Mucosa of descending colon (tissue), 3 donors: ENCODE measurements at places on chromosomes 4 and X. TPM values are rescaled to one million over a fixed set of nuclear protein-coding genes. Genes with fewer than 3 reads are reported as not detected.

The ATG4A gene
- total RNA-seq: 17.1 TPM

The SORBS2 gene
- 416 TPM for total RNA-seq

The NR0B1 gene
- total RNA-seq: not detected

The UCP1 gene
- not detected for total RNA-seq

The SMIM43 gene
- 1.0 TPM for total RNA-seq

The FAM149A gene
- total RNA-seq: 18.4 TPM

The CORIN gene
- total RNA-seq: 0.47 TPM

The KIAA1210 gene
- total RNA-seq: not detected

The HTN3 gene
- total RNA-seq: not detected

The DDX53 gene
- total RNA-seq: not detected

The ARHGAP6 gene
- total RNA-seq: 41.5 TPM

The ZMAT1 gene
- total RNA-seq: 5.0 TPM

The DUSP9 gene
- total RNA-seq: not detected

The MID1 gene
- 41.4 TPM for total RNA-seq

The ZNF732 gene
- total RNA-seq: not detected

The DDIT4L gene
- 5.8 TPM for total RNA-seq

The KCNE5 gene
- not detected for total RNA-seq

The BRS3 gene
- not detected for total RNA-seq

The MBTPS2 gene
- 8.2 TPM for total RNA-seq

The PIGA gene
- 11.7 TPM for total RNA-seq

The CT55 gene
- total RNA-seq: not detected

The TAF1 gene
- total RNA-seq: 35.4 TPM
